ENCODE measurements at places on chromosomes 2 and 18. TPM values are rescaled to one million over a fixed set of nuclear protein-coding genes. Genes with fewer than 3 reads are reported as not detected.

OR6B2 gene
- not detected for total RNA-seq

DNA sequence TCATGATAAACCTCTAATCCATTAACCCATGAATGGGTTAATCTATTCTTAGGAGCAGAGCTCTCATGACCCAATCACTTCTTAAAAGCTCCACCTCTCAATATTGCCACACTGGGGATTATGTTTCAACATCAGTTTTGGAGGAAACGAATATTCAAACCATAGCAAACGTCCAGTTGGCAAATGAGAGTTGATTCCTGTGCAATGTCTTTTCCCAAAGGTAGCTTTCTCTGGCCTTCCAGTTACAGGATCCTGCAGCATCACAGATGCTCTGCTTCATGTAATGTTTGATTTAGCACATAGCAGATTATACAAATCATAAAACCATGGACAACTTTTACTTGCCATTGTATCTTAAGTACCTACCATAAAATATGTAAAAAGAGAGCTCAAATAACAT is 481.0 kb downstream of the TNS1 start:
- no peaks in the 10 kb centered on the region for H3K27me3 ChIP-seq
- H3K4me3 ChIP-seq = no peak overlapping the region
- no peak overlapping the region for H3K27ac ChIP-seq
- no peaks in the 10 kb centered on the region for H3K36me3 ChIP-seq

GRCh38 chr2:187136646-187137045 is 287.7 kb upstream of the ZSWIM2 start:
- H3K36me3 ChIP-seq = no peaks in the 10 kb centered on the region
- no peaks in the 10 kb centered on the region for H3K4me1 ChIP-seq
- H3K27me3 ChIP-seq = no peaks in the 10 kb centered on the region
- no peak overlapping the region for H3K4me3 ChIP-seq
- no peak overlapping the region for H3K27ac ChIP-seq
- DNase-seq = no peak

DNA sequence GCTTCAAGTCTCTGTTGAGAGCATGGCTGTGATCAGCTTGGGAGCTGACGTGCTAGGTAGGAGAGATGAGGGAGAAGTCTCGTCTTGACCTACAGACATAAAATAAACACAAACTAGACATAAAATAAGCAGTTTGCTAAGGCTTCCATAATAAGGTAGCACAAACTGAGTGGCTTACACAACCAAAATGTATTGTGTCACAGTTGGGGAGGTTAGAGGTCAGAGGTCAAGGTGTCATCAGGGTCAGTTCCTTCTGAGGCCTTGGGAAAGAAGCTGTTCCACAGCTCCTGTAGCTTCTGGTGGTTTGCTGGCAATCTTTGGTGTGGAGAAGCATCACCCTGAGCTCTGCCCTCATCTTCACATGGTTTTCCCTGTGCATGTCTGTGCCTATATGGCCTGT is 20.2 kb downstream of the DAW1 start:
- H3K27me3 ChIP-seq = peaks cover 6% of the 10 kb centered on the region
- no peak overlapping the region for H3K4me3 ChIP-seq
- no peak overlapping the region for H3K27ac ChIP-seq
- DNase-seq = no peak
- no peaks in the 10 kb centered on the region for H3K36me3 ChIP-seq
- peaks cover 2% of the 10 kb centered on the region for H3K4me1 ChIP-seq

GRCh38 chr2:236928380-236929037 is 157.2 kb upstream of the COPS8 start:
- DNase-seq = no peak
- H3K4me1 ChIP-seq = no peaks in the 10 kb centered on the region
- H3K36me3 ChIP-seq = no peaks in the 10 kb centered on the region
- H3K4me3 ChIP-seq = peak overlapping the region; percentile 53

DNA sequence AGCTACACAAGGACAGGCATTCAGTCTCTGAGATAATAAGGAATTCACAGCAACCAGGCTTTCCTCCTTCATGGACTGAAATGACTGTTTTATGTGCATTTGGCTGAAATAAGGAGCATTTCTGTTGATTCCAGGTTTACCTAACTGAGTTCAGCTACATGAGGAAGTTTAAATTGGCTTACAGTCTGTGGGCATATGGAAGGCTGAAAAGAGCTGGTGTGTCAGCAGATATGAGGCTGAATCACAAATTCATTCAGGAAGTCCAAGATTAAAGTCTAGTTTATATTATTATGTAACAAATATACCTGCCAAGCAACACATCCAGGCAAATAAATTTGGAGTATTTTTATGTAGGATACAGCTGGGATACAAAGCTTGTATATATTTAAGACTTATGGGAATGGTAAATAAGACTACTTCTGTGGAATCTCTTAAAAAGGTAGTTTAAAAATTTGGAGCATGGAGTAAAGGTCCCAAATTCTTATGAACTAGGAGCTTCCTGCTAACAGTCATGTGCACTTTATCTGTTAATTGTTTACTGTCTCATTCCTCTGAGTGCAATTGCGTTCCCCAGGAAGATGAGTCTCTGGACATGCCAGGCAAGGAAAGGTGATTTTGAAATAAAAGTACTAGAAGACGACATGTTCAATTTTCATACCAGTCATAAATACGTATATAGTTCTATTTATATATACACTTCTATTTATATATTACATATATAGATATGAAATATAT is 53.0 kb downstream of the ZC3H8 start:
- peaks cover 2% of the 10 kb centered on the region for H3K36me3 ChIP-seq
- DNase-seq = no peak
- H3K4me1 ChIP-seq = no peaks in the 10 kb centered on the region
- no peaks in the 10 kb centered on the region for H3K27me3 ChIP-seq
- no peak overlapping the region for H3K27ac ChIP-seq

DNA sequence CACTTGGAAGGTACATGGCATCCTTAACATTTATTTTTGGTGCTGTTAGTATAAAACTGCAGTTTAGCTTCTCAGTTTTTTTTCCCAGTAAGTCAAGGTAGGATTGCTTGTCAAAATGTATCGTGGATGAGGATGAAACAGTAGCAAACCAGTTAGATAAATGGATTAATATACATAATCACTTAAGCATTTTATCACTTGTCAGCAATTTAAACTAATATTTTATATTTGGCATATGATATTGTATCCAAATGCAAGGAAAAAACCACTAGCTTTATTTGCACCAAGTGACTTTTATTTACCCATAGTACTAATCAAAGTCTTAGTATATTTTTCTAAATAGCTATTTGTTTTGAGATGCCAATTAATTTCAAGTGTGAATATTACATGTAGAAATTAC is 137.7 kb upstream of the XIRP2 start:
- no peak overlapping the region for H3K4me3 ChIP-seq
- no peaks in the 10 kb centered on the region for H3K27me3 ChIP-seq
- no peaks in the 10 kb centered on the region for H3K4me1 ChIP-seq

GTF2A1L gene
- total RNA-seq = not detected

GRCh38 chr18:42801706-42802105 is 313.8 kb downstream of the RIT2 start:
- no peaks in the 10 kb centered on the region for H3K27me3 ChIP-seq
- DNase-seq = no peak
- H3K27ac ChIP-seq = no peak overlapping the region
- no peaks in the 10 kb centered on the region for H3K4me1 ChIP-seq
- no peaks in the 10 kb centered on the region for H3K36me3 ChIP-seq

DNA sequence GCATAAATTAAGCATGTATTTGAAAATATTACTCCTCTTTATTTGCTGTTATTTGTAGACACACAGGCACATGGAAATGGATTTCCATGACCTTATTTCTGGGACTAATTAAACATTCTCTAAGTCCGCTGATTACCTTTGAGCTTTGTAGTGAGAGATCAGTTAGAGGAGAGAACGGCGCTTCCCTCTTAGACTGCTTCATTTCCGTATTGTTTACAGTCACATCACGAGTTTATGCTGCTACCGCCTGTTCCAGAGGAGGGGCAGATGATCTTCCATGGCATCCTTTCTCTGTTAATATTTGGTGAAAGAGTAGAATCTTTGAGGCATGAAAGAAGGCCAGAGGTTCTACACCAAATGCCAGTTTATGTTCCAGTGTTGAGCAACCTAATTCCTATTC is 404.4 kb downstream of the TRIB2 start:
- no peak overlapping the region for H3K27ac ChIP-seq
- H3K4me1 ChIP-seq = no peaks in the 10 kb centered on the region
- H3K27me3 ChIP-seq = peaks cover 20% of the 10 kb centered on the region
- no peaks in the 10 kb centered on the region for H3K36me3 ChIP-seq
- no peak for DNase-seq
- H3K4me3 ChIP-seq = no peak overlapping the region

DNA sequence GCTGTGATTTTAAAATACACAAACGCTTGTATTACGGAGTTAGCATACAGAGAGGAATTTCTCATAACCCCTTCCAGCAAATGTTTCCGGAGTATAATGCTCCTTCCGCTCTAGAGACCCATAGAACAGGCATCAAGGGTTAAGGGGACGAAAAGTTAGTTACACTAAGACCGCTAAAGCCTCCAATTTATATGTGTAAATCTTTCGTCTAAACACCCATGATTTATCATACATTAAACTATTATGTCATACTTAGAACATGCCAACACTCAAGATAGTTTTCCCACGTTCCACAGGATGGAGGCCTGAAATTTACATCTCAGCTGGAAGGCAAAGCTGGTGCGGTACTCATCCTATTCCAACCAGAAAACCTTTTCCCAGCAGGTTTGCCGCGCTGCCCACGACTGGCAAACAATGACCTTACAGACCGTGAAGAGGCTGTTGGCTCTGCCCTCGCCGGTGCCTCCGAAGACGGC is 650 bp downstream of the ORMDL1 start:
- H3K27ac ChIP-seq = peak overlapping the region; percentile 96
- peaks cover 16% of the 10 kb centered on the region for H3K36me3 ChIP-seq

GRCh38 chr2:24734741-24735140 is 58.5 kb downstream of the PTRHD1 start:
- H3K27ac ChIP-seq = no peak overlapping the region
- no peak overlapping the region for H3K4me3 ChIP-seq
- H3K27me3 ChIP-seq = no peaks in the 10 kb centered on the region
- no peaks in the 10 kb centered on the region for H3K36me3 ChIP-seq
- no peak for DNase-seq
- H3K4me1 ChIP-seq = peaks cover 2% of the 10 kb centered on the region

EPHA4 gene
- 70.7 TPM for total RNA-seq

ZNF407 gene
- total RNA-seq = 26.0 TPM

DNA sequence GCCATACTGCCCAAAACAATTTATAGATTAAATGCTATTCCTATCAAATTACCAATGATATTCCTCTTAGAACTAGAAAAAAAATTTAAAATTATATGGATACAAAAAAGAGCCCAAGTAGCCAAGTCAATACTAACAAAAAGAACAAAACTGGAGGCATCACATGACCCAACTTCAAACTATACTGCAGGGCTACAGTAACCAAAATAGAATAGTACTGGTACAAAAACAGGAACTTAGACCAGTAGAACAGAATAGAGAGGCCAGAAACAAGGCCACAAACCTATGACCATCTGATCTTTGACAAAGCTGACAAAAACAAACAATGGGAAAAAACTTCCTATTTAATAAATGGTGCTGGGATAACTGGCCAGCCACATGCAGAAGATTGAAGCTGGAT is 86.1 kb upstream of the KYNU start:
- H3K27me3 ChIP-seq = no peaks in the 10 kb centered on the region
- H3K4me3 ChIP-seq = no peak overlapping the region
- H3K4me1 ChIP-seq = no peaks in the 10 kb centered on the region
- DNase-seq = no peak
- no peaks in the 10 kb centered on the region for H3K36me3 ChIP-seq

DNA sequence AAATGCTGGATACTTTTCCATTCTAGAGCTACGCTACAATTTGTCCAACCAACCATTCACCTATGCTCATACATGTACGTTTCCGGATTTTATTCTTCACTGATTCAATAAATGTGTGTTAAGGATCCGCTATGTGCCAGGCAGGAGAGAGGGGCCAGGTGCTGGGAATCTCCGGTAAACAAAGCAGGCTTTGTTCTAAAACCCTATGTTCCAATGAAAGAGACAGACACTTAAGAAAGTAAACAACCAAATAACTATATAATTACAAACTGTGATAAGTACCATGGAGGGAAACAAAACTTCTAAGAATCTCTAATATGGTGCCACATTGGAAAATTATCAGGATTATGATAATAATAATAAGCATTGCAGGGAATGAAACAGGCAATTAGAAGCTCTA is 22.2 kb upstream of the POMC start:
- no peak for DNase-seq
- H3K4me1 ChIP-seq = peaks cover 6% of the 10 kb centered on the region
- H3K27ac ChIP-seq = peak overlapping the region; percentile 73
- H3K4me3 ChIP-seq = no peak overlapping the region

- peaks cover 37% of the 10 kb centered on the region for H3K4me1 ChIP-seq
- DNase-seq = no peak
- H3K4me3 ChIP-seq = peak overlapping the region; percentile 93
- H3K36me3 ChIP-seq = no peaks in the 10 kb centered on the region
These were observed 1.1 kb downstream of the PDIA6 start for GRCh38 chr2:10811517-10811916.

GRCh38 chr18:54852780-54853675 is 24.8 kb downstream of the RAB27B start:
- H3K4me1 ChIP-seq = peaks cover 13% of the 10 kb centered on the region
- DNase-seq = no peak
- H3K27me3 ChIP-seq = no peaks in the 10 kb centered on the region
- peak overlapping the region; percentile 52 for H3K4me3 ChIP-seq

DNA sequence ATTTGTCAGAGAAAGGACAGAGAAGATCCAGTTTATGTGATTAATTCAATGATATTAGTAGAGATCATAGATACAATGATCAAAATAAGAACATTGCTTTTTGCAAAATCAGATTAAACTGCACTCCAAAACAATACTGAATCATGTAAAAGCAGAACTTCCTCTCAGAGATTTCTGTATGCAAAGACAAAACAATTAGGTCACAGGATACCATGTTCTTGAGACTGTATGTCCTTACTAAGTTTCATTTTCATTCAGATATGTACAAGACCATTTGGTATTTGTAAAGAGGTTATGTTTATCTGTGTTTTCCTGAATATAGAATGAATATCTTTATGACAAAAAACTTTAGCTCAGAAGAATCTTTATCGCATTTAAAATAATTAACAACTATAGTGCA is 161.8 kb downstream of the DLGAP1 start:
- no peak overlapping the region for H3K27ac ChIP-seq
- no peaks in the 10 kb centered on the region for H3K4me1 ChIP-seq
- H3K27me3 ChIP-seq = no peaks in the 10 kb centered on the region
- no peak for DNase-seq

All from T-helper 17 cell (primary cell).